G401 (cell line): ENCODE measurements at places on chromosomes 11 and 22.

- peak; percentile 40 for DNase-seq
Measured at GRCh38 chr11:123405123-123405592, 24.9 kb upstream of the GRAMD1B start.

- peak; percentile 75 for DNase-seq
Measured at GRCh38 chr22:50236731-50237409, 8.0 kb downstream of the TUBGCP6 start.

DNA sequence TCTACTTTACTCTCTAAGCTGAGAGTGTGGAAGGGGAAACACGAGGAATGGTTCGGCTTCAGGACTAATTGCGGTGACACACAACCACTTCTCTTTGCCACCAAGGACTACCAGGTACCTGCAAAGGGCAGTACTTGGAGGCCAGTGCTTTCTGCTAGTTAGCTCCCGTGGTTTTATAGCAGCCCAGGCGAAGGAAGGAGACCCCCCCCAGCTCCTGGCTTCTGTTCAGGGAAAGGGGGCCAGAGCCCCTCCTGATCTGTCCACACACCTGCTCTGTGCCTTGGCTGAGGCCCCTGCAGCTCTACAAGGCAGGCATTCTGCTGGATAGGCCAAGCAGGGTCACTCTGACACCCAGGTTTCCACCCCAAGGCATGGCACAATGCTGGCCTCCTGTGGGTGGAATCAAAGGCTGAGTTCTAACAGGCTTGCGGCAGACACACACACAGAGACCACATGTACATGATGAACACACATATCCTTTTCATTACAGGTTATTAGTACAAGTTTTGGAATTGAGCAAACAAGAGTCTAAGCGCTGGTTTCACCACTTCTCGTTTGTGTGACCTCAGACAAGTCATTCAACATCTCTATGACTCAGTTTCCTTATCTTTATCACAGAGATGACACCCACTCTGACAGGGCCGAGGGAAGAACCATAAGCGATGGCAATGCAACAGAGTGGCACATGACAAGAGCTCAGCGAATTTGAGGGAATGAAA lies 7.5 kb downstream of the SERPIND1 start:
- DNase-seq = no peak

- DNase-seq = no peak
Measured at GRCh38 chr11:61082062-61082870, 20.0 kb upstream of the CD5 start.

DNA sequence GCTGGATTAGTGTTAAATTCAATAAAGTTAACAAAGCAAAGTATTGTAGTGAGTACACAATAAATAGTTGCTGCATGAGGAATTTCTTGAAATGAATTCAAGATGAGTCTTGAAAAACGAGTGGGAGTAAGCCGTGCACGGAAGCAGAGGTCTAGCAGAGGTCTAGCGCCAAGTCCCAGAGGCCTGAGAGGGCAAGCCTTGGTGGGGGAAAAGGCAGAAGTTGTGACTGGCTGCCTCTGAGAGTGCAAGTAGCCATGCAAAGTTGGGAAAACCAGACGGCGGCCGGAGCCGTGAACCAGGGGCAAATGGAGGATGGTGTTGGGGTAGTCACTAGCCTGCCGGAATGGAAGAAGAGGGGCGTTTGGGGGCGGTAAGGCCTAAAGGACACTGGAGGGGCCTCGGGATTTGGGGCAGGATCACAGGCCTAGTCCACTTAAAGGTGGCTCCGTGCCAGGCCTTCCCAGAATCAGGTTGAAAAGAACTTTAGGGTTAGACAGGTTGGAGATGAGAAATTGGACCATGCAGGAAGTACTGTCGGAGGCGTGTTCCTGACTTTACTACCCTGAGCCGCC lies 379 bp upstream of the SLC3A2 start:
- DNase-seq = no peak

DNA sequence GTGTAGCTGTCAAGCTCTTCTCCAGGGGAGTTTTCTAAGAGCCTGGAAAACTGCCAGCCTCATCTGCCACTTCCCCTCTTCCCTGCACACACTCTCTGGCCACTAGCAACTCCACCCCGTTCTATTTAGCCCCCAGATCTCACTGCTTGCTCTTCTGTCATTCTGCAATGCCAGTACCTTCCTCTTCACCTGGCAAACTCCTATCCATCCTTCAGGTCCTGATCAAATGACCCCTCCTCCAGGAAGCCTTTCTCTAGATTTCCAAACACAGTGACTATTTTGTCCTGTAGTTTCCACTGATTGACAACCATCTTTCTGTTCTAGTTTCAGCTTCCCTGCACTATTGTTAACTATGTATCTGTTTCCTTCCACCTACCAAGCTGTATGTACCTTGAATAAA lies 437.7 kb downstream of the SOX6 start:
- DNase-seq = no peak

GRCh38 chr22:28900379-28900925 lies 17.1 kb downstream of the ZNRF3 start:
- peak; percentile 74 for DNase-seq
